H9 (cell line): ENCODE measurements at places on chromosomes 3 and 15. TPM values are rescaled to one million over a fixed set of nuclear protein-coding genes. Genes with fewer than 3 reads are reported as not detected.

GOLGA8T gene
- total RNA-seq = 0.53 TPM in 1 of 2 replicates, not detected in the other

DNA sequence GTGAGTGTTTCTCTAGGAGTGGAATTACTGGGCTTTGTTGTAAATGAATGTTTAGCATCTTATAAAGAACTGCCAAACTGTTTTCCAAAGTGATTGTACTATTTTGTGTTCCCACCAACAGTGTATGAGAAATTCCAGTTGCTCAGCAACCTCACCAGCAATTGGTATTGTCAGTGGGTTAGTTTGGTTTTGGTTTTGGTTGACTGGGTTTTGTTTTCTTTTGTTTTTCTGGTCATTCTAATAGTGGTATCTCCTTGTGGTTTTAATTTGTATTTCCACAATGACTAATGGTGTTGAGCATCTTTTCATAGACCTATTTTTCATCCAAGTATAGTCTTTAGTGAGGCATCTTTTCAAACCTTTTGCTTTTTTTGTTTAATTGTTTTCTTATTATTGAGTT, 27.1 kb downstream of the FILIP1L start:
- no peak overlapping the region for H3K27ac ChIP-seq
- no peaks in the 10 kb centered on the region for H3K27me3 ChIP-seq
- DNase-seq = no peak

DNA sequence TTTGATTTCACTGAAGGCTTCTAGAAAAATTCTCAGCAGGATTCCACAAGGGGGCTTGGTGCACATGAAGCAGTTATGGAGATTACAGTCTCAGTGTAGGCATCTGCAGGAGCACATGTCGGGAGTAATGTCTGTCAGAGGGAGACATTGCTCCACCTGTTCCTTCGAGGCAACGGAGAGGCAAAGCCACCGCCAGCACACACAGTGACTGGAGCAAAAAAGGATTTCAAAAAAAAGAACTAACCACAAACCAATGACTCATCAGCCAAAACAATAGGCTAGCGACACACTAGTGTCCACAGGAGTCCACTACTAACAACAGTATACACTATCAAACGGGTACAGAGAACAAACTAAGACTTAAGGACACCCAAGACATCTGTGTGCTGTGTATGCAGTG, 68.9 kb downstream of the NPTN start:
- no peak for DNase-seq
- no peaks in the 10 kb centered on the region for H3K4me1 ChIP-seq
- H3K27ac ChIP-seq = no peak overlapping the region
- no peaks in the 10 kb centered on the region for H3K27me3 ChIP-seq
- H3K36me3 ChIP-seq = peaks cover 41% of the 10 kb centered on the region

- H3K36me3 ChIP-seq = peaks cover 1% of the 10 kb centered on the region; the same call in 1 of the 3 replicates
- H3K27me3 ChIP-seq = peaks cover 5% of the 10 kb centered on the region; the same call in 1 of the 2 replicates
- H3K4me3 ChIP-seq = peak overlapping the region; percentile 86
- no peaks in the 10 kb centered on the region for H3K4me1 ChIP-seq
Observed at GRCh38 chr3:13072600-13073325, 466 bp downstream of the IQSEC1 start.

DNA sequence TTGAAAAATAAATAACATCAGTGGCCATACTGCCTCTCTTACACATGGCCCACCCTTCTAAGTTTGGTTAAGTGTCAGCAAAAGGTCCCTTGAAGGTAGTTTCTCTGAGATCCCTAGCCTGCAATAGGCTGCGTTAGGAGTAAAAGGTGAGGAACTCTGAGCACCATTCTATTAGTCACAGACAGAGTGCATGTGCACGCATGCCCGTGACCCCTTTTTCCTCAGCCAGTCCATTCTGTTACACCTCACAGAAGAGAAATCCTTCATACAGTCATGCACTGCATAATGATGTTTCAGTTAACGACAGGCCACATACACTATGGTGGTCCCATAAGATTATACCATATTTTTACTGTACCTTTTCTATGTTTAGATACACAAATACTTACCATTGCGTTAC, 12.5 kb downstream of the RCCD1 start:
- no peak overlapping the region for H3K27ac ChIP-seq
- H3K36me3 ChIP-seq = peaks cover 83% of the 10 kb centered on the region
- no peak for DNase-seq
- no peak overlapping the region for H3K4me3 ChIP-seq

LOXL1 gene
- 6.9 and 9.1 TPM in 2 replicates for total RNA-seq

TEX9 gene
- total RNA-seq = 8.4 and 8.9 TPM in 2 replicates

DNA sequence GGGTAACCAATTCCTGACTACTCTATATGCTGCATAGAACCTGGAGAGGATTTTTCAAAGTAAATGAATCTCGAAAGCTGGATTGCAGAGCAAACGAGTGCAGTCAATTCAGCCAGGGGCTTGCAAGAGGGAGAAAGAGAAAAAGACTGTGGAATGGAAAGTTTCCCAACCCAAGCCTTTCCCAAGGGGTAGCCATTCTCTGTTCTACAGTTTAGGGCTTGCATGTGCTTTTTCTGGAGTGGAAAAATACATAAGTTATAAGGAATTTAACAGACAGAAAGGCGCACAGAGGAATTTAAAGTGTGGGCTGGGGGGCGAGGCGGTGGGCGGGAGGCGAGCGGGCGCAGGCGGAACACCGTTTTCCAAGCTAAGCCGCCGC, 511 bp upstream of the RARB start:
- DNase-seq = no peak
- H3K4me3 ChIP-seq = peak overlapping the region; percentile 78
- no peaks in the 10 kb centered on the region for H3K36me3 ChIP-seq
- H3K4me1 ChIP-seq = peaks cover 8% of the 10 kb centered on the region; the same call in 1 of the 2 replicates

CEMIP gene
- 0.09 and 0.26 TPM in 2 replicates for total RNA-seq

- H3K4me1 ChIP-seq = peaks cover 7% of the 10 kb centered on the region; the same call in 1 of the 2 replicates
- no peaks in the 10 kb centered on the region for H3K36me3 ChIP-seq
- H3K4me3 ChIP-seq = no peak overlapping the region
- H3K27me3 ChIP-seq = no peaks in the 10 kb centered on the region
Observed at GRCh38 chr15:67917636-67918035, 77.8 kb upstream of the RNU6-1 start.

GRCh38 chr3:159904911-159905310, 83.7 kb upstream of the IL12A start:
- no peaks in the 10 kb centered on the region for H3K27me3 ChIP-seq
- H3K36me3 ChIP-seq = no peaks in the 10 kb centered on the region
- no peak for DNase-seq
- H3K4me1 ChIP-seq = no peaks in the 10 kb centered on the region

GRCh38 chr3:146503461-146504202, 34.3 kb upstream of the PLSCR2 start:
- peaks cover 2% of the 10 kb centered on the region for H3K36me3 ChIP-seq
- no peak for DNase-seq
- H3K27ac ChIP-seq = no peak overlapping the region
- H3K4me1 ChIP-seq = peaks cover 4% of the 10 kb centered on the region; the same call in 1 of the 2 replicates

GRCh38 chr3:13414040-13414729, 5.9 kb downstream of the NUP210 start:
- DNase-seq = no peak
- no peaks in the 10 kb centered on the region for H3K27me3 ChIP-seq
- no peak overlapping the region for H3K4me3 ChIP-seq
- no peaks in the 10 kb centered on the region; the same call in 1 of the 2 replicates for H3K4me1 ChIP-seq
- H3K27ac ChIP-seq = no peak overlapping the region

GRCh38 chr3:133949438-133949837, 53.8 kb upstream of the RAB6B start:
- peaks cover 9% of the 10 kb centered on the region for H3K4me1 ChIP-seq
- H3K36me3 ChIP-seq = peaks cover 2% of the 10 kb centered on the region; the same call in 2 of the 3 replicates
- H3K27ac ChIP-seq = no peak overlapping the region
- H3K4me3 ChIP-seq = no peak overlapping the region

DNA sequence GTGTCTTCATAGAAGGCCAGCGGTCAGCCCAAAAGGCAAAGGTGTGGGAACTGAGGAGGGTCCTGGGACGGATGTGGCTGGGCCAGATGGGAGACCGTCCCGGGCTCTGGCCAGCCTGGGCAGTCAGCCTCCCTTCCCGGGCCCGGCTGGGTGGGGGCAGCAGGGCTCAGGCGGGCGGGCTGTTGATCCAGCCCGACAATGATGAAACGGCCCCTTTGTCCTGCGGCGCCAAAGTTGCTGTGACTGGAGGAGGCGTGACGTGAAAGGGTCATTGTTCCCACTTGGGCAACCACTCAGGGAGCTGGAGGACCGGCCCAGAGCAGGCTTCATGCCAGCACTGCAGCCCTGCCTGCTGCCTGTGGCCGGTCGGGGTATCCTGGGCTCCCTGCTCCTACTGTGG, 16.5 kb downstream of the DUSP7 start:
- no peaks in the 10 kb centered on the region for H3K4me1 ChIP-seq
- DNase-seq = no peak
- H3K36me3 ChIP-seq = no peaks in the 10 kb centered on the region
- H3K27ac ChIP-seq = no peak overlapping the region
- H3K4me3 ChIP-seq = no peak overlapping the region

LYZL4 gene
- not detected in 2 replicates for total RNA-seq

ABI3BP gene
- total RNA-seq = 0.26 and 0.28 TPM in 2 replicates

GRCh38 chr3:56980798-56981390, 79.6 kb upstream of the SPATA12 start:
- no peak overlapping the region for H3K4me3 ChIP-seq
- no peak for DNase-seq
- H3K36me3 ChIP-seq = no peaks in the 10 kb centered on the region
- no peaks in the 10 kb centered on the region; the same call in 1 of the 2 replicates for H3K4me1 ChIP-seq

LNP1 gene
- total RNA-seq = 4.1 and 4.2 TPM in 2 replicates

DNA sequence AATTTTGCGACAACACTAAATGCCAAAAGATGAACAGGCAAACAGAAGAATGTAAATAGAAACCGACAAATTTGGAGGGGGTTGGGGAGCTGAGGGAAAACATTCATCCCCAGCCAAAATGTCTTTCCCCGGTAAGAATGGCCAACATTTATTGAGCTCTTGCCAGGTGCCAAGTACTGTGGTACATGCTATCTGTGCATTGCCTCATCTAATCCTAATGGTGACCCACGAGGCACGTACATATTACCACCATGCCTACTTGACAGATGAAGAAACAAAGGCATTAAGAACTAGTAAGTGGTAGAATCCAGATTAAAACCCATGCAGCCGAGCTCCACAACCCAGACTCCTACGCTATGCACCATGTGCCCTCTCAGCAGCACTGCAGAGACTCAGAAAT, 205.7 kb downstream of the STT3B start:
- no peak for DNase-seq
- H3K27me3 ChIP-seq = no peaks in the 10 kb centered on the region
- H3K4me3 ChIP-seq = no peak overlapping the region
- peaks cover 4% of the 10 kb centered on the region for H3K4me1 ChIP-seq

- no peak overlapping the region for H3K27ac ChIP-seq
- no peaks in the 10 kb centered on the region for H3K36me3 ChIP-seq
- peak; percentile 94 for DNase-seq
- H3K4me3 ChIP-seq = no peak overlapping the region
- H3K4me1 ChIP-seq = peaks cover 8% of the 10 kb centered on the region; the same call in 1 of the 2 replicates
Observed at GRCh38 chr15:65077981-65078352, 1.4 kb downstream of the KBTBD13 start.

GNAT1 gene
- 0.18 TPM in 1 of 2 replicates, not detected in the other for total RNA-seq

- peaks cover 9% of the 10 kb centered on the region for H3K4me1 ChIP-seq
- H3K27ac ChIP-seq = no peak overlapping the region
- no peaks in the 10 kb centered on the region for H3K36me3 ChIP-seq
- peak overlapping the region; percentile 95 for H3K4me3 ChIP-seq
- peaks cover 36% of the 10 kb centered on the region for H3K27me3 ChIP-seq
- DNase-seq = peak; percentile 61
Observed at GRCh38 chr15:60000113-60000823, 3.8 kb upstream of the FOXB1 start.

CKMT1A gene
- 35.5 and 38.4 TPM in 2 replicates for total RNA-seq

DNA sequence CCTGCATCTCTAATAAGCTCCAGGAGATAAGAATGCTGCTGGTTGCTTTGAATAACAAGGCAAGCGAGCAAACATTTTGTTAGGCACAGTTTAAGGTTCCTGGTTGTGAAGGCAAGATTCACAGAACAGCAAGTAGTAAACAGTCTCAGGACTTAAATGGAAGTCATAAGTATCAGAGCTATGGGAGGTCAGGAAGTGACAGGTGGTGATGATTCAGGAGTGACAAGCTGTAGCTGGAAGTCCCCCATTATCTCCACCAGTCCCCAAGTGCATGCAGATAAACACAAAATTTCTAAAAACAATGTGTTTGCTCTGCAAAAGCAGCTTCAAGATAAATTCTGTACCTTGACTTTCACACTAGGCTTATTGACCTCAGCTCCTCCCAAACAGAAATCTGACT, 3.3 kb downstream of the FETUB start:
- no peak for DNase-seq
- no peak overlapping the region for H3K4me3 ChIP-seq
- H3K27me3 ChIP-seq = no peaks in the 10 kb centered on the region
- H3K27ac ChIP-seq = no peak overlapping the region
- H3K4me1 ChIP-seq = peaks cover 7% of the 10 kb centered on the region; the same call in 1 of the 2 replicates
- no peaks in the 10 kb centered on the region for H3K36me3 ChIP-seq

GRCh38 chr15:98067339-98067738, 106.8 kb downstream of the ARRDC4 start:
- H3K36me3 ChIP-seq = 0 out of 2 replicates have a peak, but pooled peaks cover 4% of the 10 kb centered on the region
- H3K4me1 ChIP-seq = no peaks in the 10 kb centered on the region
- H3K27ac ChIP-seq = no peak overlapping the region
- no peaks in the 10 kb centered on the region for H3K27me3 ChIP-seq
- DNase-seq = no peak

- H3K27ac ChIP-seq = peak overlapping the region; percentile 12
- DNase-seq = no peak
- H3K27me3 ChIP-seq = no peaks in the 10 kb centered on the region; the same call in 1 of the 2 replicates
- H3K36me3 ChIP-seq = peaks cover 21% of the 10 kb centered on the region
- peak overlapping the region; percentile 95 for H3K4me3 ChIP-seq
Observed at GRCh38 chr15:90264671-90265070, 801 bp upstream of the NGRN start.

DNA sequence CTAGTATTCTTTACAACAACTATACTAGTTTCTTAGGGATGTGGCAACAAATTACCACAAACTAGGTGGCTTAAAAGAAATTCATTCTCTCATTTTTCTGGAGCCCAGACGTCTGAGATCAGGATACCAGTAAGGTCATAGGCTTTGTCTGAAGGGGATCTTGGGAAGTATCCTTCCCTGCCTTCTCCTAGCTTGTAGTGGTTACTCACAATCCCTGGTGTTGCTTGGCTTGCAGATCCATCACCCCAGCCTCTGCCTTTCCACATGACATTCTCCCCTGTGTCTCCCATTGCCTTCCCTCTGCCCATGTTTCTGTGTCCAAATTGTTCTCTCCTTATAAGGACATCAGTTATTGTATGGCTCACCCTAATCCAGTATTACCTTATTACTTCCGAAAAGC, 24.3 kb upstream of the CLDN1 start:
- no peak overlapping the region for H3K27ac ChIP-seq
- no peaks in the 10 kb centered on the region for H3K4me1 ChIP-seq
- DNase-seq = no peak
- H3K36me3 ChIP-seq = no peaks in the 10 kb centered on the region
- no peaks in the 10 kb centered on the region for H3K27me3 ChIP-seq

- H3K27me3 ChIP-seq = no peaks in the 10 kb centered on the region
- H3K27ac ChIP-seq = no peak overlapping the region
- no peaks in the 10 kb centered on the region; the same call in 1 of the 3 replicates for H3K36me3 ChIP-seq
Observed at GRCh38 chr3:158743664-158744566, 11.7 kb upstream of the RARRES1 start.

- H3K27me3 ChIP-seq = peaks cover 12% of the 10 kb centered on the region; the same call in 1 of the 2 replicates
- H3K36me3 ChIP-seq = no peaks in the 10 kb centered on the region
- H3K27ac ChIP-seq = no peak overlapping the region
- no peaks in the 10 kb centered on the region for H3K4me1 ChIP-seq
Observed at GRCh38 chr3:13653631-13654279, 104.8 kb downstream of the FBLN2 start.
